Mucosa of descending colon (tissue), 3 donors: ENCODE measurements at places on chromosomes 2 and 18. TPM values are rescaled to one million over a fixed set of nuclear protein-coding genes. Genes with fewer than 3 reads are reported as not detected.

Gene PCARE
- total RNA-seq: not detected

Gene FBXO11
- 46.7 TPM for total RNA-seq

GRCh38 chr2:57906152-57906732 is 140.4 kb upstream of the VRK2 start:
- DNase-seq: no peak

DNA sequence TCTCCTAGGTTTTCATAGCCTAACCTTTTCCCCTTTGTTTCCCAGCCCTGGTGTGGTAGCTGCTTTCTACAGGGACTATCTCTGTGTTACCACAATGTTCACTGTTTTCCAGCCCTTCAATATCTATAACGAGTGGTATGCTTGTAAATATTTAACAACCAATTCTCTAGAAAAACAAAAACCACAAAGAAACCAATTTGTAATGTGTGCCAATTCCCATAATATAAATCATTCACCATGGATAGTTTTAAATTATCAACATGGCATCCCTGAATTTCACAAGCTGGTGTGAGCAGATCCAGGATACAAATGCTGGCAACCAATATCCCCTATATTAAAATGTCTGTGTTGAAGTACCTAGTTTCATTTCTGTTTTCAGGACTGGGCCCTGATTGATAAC is 207.5 kb upstream of the FBXO11 start:
- no peak for DNase-seq

Gene ACAA2
- 148 TPM for total RNA-seq

DNA sequence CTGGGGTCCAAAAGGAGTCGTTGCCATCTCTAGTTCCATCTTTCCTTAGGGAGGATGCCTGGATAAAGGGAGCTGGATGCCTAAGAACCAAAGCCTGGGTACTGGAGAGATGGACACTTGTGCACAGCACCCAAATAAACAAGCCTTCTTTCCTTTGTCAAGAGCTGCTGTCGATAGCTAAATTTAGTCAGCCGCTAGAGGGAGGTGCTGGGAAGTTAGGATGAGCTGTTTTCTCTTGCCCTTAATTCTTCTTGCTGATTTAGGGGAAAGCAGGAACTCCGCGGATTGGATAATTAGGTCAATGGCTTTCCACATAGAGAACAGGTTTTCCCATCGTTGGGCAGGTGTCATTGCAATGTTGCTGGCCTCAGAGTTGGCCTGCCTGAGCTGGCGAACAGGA is 30.9 kb upstream of the SERPINB12 start:
- DNase-seq: no peak

Gene C2orf74
- total RNA-seq: 2.2 TPM

Gene LRRC30
- total RNA-seq: not detected

Gene TWIST2
- total RNA-seq: 3.1 TPM

- no peak for DNase-seq
These were observed 29.3 kb upstream of the NFATC1 start for GRCh38 chr18:79366177-79367094.

Gene CYB5A
- 126 TPM for total RNA-seq

GRCh38 chr18:3218819-3219218 is 949 bp downstream of the MYOM1 start:
- DNase-seq: no peak

Gene BCS1L
- total RNA-seq: 39.8 TPM

- no peak for DNase-seq
These were observed 157.9 kb downstream of the ANKRD44 start for GRCh38 chr2:197152451-197153228.

DNA sequence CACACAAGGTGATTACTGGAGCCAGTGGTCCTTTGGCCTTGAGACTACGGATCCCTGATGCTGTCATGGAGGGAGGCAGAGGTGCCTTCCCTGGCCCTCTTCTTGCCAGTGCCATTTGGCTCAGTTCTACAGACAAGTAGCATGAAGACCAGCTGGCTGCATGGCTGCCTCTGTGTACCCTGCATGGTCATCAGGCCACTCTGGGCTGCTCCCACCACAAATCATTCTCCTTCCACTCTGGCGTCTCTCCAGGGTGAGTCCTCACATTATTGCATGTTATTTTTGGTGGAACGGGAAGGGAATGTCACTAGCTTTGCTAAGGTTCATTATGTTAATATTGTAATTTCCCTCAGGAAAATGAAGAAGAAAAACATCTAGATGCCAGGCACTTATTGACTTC is 229.8 kb downstream of the VAPA start:
- no peak for DNase-seq

DNA sequence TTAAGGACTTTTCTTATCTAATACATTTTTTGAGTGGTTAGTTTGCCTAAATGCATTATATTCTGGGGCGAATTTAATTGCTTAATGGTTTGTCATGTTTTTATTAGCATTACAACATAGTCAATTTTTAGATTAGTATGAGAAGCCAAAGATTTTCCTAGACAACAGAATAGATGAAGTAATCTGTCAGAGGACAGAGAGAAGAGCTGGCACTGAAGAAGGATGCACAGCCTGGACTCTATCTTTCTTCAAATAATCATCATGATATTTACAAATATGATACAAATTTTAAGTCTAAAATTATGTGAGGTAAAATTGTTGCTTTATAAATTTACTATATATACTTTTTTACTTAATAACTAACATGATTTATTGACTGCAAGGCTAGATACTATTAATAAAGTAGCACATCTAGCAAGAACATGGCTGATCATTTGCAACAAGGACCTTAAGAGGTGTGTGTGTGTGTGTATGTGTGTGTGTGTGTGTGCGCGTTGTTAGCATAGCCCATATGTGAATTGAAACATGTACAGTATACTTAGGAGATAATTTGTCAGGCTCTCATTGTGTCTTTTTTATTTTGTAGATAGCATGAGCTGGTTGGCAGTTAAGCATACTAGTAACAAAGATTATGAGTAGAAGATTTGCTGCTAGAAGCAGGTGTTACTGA is 752.2 kb downstream of the DCDC2C start:
- DNase-seq: no peak

GRCh38 chr2:157262248-157262647 is 4.7 kb downstream of the GALNT5 start:
- DNase-seq: no peak

DNA sequence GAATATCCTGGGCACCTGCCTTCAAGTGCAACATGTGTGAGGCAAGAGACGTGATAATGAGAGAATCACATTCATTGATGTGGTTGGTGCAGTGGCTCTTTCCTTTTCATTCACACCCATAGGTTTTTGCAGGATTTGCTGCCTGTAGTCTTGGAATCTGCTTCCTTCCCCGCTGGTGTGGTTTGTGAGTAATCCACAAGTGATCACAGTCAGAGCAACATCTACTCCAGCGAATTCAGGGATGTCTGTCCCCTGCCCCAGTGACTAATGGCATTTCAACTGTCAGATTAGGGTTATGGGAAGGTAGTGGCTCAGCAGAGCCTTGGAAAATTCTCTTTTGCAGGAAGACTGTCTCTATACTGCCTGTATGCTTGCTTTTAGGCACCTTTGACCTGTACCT is 225.5 kb upstream of the RBMS1 start:
- no peak for DNase-seq

DNA sequence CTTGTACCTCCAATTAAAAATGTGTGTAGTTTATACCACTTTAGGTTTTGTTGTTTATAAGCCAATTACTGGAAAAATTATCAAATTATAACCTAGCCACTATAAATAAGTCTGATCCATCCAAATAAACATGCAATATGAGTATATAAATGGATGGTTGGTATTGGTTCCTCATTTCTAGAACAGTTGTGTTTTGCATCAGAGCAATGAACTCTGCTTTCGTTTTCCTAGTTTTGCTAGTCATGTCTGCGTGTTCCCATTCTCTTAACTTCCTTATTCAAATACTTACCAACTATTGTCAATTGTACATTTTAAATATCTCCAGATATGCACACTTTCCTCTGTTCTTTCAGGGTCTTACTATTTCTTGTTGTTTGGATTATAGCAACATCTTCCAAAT is 641.7 kb downstream of the NR4A2 start:
- no peak for DNase-seq

Gene FANCL
- 33.5 TPM for total RNA-seq

Gene ACVR1C
- total RNA-seq: 8.0 TPM

DNA sequence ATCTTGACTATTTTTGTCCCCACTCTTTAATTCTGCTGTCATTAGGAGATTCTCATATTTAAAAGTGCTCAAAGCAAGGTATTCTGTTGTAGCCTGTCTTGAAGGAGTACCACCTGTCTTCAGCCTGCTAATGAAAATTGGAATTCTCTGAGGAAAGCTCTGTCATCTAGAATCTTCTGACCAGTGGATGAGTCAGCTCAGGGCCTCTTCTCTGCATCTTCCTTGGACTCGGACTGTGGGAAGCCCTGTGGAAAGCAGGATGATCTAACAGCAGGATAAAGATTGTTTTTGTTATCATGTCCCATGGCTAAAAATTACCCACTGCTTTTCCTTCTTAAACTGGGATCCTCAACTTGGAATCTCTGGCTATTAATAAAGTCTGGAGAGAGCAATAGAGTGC is 18.7 kb upstream of the TMEM200C start:
- DNase-seq: no peak

- DNase-seq: no peak
These were observed 73.3 kb downstream of the RHBDD1 start for GRCh38 chr2:226909126-226909525.

- DNase-seq: no peak
These were observed 491.8 kb downstream of the KCNJ3 start for GRCh38 chr2:155190342-155190741.

Gene SULT1C4
- total RNA-seq: 0.55 TPM

- DNase-seq: no peak
These were observed 190.1 kb downstream of the PDE11A start for GRCh38 chr2:177882501-177882900.

DNA sequence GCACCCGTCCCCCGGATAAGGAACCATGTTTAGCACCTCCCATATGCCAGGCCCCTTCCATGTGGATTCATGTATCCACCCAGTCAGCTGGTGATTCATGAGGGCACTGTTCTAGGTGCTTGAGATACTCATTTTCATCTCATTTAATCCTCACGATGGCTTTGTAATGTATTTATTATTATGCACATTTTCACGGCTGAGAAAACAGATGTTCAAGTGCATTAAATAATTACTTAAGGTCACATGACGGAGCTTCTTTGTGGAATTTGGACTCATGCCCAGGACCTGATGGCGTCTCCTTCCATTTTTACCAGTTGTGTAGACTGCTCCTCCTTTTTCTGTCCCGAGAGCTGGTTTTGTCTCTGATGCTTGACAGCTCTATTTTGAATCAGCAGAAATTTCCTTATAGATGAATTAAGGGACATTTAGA is 72.2 kb upstream of the RBM44 start:
- DNase-seq: no peak

Gene CXXC1
- 83.7 TPM for total RNA-seq

- no peak for DNase-seq
These were observed 303.5 kb downstream of the CDCA7 start for GRCh38 chr2:173657996-173658717.

DNA sequence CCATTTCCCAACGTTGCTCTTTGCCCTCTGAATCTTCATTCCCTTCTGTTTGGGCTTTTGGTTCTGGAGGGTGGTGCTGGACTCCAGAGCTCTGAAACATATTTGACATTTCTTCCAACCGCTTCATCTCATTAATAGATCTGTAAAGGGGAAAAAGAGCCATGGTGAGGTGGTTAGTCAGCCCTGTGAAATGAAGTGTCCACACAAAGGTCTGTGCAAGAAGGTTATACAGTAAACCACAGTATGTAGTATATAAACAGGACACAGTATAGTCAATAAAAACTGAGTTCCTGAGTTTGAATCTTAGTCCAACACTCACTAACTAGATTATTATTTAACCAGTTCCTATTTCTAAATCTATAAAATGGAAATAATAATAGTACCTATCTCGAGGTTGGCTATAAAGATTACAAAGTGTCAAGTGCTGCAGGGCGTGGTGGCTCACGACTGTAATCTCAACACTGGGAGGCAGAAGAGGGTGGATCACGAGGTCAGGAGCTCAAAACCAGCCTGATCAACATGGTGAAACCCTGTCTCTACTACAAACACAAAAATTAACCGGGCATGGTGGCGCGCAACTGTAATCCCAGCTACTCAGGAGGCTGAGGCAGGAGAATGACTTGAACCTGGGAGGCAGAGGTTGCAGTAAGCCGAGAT is 13.1 kb downstream of the STARD7 start:
- no peak for DNase-seq

Gene SERPINB12
- not detected for total RNA-seq

GRCh38 chr2:33284287-33284686 is 192.2 kb upstream of the RASGRP3 start:
- no peak for DNase-seq

Gene CHAC2
- total RNA-seq: 3.1 TPM

DNA sequence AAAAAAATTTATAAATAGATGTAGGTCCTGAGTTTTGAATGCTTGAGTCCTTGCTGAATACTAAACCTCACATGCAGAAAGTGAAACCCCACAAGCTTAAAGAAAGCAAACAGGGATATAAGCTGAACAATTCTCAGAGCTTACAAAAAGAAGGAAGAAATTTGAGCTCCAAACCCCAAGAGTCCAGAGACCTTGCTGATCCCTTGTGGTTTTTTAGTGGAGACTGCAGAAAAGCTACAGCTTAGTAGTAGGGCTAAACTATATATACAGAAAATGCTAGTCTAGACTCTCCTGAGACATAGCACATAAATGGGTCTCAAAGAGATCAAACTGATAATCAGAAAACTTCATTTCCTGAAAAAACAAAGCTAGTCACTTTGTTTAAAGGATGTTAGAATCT is 1548.1 kb upstream of the ZEB2 start:
- DNase-seq: no peak

- no peak for DNase-seq
These were observed 305.7 kb upstream of the SKOR2 start for GRCh38 chr18:47557160-47557559.

GRCh38 chr2:223316342-223316741 is 264.4 kb downstream of the KCNE4 start:
- no peak for DNase-seq

Gene RHBDD1
- total RNA-seq: 30.5 TPM

Gene CDK15
- not detected for total RNA-seq

DNA sequence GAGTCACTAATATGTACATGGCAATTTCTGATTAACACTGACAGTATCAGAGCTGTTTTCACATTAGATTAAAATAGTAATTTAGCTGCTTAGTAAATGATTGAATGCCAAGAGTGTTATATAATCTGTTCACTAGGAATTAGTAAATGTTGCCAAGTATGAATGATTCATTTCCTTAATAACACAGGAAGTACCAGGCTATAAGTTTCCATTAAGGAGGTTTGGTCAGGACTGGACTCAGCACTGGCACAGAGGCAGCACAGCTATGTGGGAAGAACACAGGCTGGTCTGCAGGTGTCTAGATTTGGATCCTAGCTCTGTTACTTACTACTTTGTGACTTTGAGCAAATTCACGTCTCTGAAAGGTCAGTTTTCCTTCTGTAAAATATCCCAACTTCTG is 97.2 kb downstream of the TDRD15 start:
- DNase-seq: no peak

DNA sequence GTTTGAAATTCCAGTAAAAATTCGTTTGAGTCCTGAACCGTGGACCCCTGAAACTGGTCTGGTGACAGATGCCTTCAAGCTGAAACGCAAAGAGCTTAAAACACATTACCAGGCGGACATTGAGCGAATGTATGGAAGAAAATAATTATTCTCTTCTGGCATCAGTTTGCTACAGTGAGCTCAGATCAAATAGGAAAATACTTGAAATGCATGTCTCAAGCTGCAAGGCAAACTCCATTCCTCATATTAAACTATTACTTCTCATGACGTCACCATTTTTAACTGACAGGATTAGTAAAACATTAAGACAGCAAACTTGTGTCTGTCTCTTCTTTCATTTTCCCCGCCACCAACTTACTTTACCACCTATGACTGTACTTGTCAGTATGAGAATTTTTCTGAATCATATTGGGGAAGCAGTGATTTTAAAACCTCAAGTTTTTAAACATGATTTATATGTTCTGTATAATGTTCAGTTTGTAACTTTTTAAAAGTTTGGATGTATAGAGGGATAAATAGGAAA is 80.7 kb downstream of the ACSL3 start:
- DNase-seq: no peak
